ENCODE measurements at places on chromosomes 5 and 9.

GRCh38 chr5:39014561-39014960 lies 59.6 kb downstream of the RICTOR start:
- no peak overlapping the region for H3K27ac ChIP-seq
- H3K4me3 ChIP-seq = no peak overlapping the region
- no peak for DNase-seq

- H3K4me1 ChIP-seq = no peaks in the 10 kb centered on the region
- H3K27me3 ChIP-seq = no peaks in the 10 kb centered on the region
- H3K36me3 ChIP-seq = no peaks in the 10 kb centered on the region
- no peak overlapping the region for H3K27ac ChIP-seq
These were observed 740.2 kb upstream of the ZNF608 start for GRCh38 chr5:125486634-125487033.

DNA sequence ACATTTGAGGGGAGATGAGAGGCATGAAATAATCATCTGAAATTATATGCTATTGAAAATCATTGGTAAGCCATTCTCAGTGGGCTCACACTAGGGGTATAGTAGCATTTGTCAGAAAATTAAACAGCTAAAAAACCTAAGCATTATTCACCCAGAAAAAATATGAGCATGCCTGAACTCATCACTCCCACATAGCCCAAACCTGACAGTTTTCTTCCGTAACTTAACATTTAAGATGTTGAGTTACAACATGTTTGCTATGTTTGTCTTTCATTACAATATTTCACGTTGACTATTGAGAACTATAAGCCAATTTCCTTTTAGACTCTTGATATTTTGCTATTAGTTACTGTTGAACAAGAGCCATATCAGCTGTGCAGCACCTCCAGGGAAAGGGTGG lies 23.5 kb upstream of the GHR start:
- no peak for DNase-seq
- no peak overlapping the region for H3K4me3 ChIP-seq
- H3K4me1 ChIP-seq = no peaks in the 10 kb centered on the region
- no peaks in the 10 kb centered on the region for H3K36me3 ChIP-seq

DNA sequence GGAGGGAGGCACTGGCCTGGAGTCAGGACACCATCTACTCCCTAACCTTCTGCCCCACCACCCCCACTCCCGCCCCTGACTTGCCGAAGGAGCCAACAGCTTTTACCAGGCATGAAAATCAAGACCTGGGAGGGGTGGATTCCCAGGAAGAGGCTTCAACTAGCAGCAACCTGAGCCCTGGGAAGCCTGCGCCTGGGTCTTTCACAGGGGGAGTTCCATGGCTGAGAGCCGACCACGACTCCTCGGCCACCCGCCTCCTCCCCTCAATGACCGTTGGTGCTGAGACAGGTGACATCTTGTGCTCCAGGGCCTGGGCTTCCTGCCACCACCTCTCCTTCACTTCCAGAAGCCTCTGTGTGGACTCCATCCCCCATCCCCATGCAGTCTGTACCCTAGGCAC lies 37.1 kb downstream of the BARX1 start:
- no peaks in the 10 kb centered on the region for H3K4me1 ChIP-seq
- no peak overlapping the region for H3K27ac ChIP-seq
- H3K27me3 ChIP-seq = no peaks in the 10 kb centered on the region
- DNase-seq = no peak
- no peak overlapping the region for H3K4me3 ChIP-seq

GRCh38 chr5:127428748-127429147 lies 88.7 kb upstream of the PRRC1 start:
- H3K4me3 ChIP-seq = no peak overlapping the region
- H3K4me1 ChIP-seq = no peaks in the 10 kb centered on the region
- H3K36me3 ChIP-seq = no peaks in the 10 kb centered on the region
- no peak overlapping the region for H3K27ac ChIP-seq

- no peaks in the 10 kb centered on the region for H3K27me3 ChIP-seq
- peak; percentile 33 for DNase-seq
These were observed 583.5 kb downstream of the ZNF608 start for GRCh38 chr5:124162767-124163532.

Data from colonic mucosa (tissue), 4 donors.